NCI-H1048 (cell line): ENCODE measurements at places on chromosomes 7 and 10.

- DNase-seq = no peak
Observed at GRCh38 chr10:80894797-80895467, 357.2 kb downstream of the SH2D4B start.

DNA sequence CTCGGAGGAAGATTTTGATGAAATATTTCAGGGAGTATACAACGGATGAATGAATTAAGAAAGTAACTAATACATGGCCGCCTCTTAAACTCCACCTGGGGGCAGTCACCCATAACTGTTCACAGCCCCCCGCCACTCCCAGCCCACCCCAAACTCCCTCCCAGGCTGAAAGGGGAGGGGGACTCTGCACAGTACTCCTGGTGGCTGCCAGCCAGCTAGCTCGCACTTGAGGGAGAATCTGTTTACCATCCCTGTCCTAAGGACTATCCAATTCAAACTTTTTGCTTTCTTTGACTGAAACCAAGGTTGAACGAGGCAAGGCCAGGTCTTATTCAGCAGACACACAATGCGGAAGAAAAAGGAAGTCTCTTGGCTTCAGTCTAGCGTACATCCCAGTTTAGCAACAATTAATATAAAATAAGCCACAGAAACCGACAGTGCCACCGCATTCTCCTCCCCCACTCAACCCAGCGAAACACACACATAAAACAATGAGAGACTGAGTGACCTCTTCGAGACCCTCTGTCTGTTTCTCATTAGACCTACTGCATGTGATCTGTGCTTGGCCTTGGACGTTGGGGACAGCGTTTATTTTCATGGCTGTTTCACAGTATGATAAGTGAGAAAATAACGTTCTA, 219.5 kb downstream of the GLI3 start:
- DNase-seq = no peak

GRCh38 chr10:35523670-35524225, 81.4 kb upstream of the GJD4 start:
- DNase-seq = no peak

DNA sequence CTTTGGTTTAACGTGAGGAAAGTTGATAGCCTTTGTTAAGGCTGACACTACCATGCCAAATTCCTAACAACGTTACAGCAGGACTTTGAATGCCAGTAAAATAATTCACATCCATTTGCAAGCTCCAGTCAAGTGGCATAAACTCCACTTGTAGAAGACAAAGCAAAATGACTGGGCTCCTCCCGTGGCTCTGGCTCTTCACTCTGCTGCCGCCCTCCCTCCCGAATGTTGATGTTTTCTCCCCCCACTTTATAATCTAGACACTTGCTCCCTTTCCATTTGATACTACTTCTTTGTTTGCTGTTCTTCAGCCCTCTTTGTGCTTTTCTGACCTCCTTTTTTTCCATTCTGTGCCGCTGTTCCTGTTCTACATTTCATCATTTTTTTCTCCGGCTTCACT, 22.8 kb upstream of the ITGB8 start:
- no peak for DNase-seq

DNA sequence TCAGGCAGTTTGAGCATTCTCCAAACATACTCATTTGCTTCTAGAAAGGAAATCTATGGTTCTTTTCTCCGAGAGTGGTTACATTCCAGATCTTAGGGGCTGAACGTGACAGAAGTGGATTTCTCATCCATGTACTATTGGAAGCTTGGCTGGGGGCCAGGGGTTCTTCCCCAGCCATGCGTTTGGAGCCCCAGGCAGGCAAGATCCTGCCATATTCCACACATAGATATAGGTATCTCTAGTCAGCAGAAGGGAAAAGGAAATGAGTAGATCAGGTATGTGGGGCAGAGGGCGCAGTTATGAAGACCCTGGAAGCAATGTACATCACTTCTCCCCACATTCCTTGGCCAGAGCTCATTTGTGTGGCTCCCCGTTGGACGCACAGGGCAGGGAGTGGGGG, 299.8 kb downstream of the CCDC3 start:
- no peak for DNase-seq

DNA sequence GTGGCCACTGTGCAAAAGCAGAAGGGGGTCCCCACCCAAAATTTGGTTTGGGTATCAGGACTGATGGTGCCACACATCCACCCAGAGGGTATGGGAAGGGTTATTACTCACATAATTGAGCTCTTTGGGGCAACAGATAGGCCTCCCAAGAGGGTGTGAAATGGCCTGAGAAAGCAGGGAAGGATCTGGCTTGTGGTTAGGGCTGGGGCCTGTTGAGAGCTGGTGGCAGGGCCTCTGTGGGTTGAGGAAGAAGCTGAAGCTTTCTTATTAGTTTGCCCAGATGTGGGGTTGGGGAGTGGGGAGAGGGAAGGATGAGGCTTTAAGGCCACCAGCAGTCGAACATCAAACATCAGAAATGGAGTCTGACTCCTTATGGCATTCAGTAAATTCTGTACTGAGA, 18.3 kb upstream of the MKI67 start:
- no peak for DNase-seq

DNA sequence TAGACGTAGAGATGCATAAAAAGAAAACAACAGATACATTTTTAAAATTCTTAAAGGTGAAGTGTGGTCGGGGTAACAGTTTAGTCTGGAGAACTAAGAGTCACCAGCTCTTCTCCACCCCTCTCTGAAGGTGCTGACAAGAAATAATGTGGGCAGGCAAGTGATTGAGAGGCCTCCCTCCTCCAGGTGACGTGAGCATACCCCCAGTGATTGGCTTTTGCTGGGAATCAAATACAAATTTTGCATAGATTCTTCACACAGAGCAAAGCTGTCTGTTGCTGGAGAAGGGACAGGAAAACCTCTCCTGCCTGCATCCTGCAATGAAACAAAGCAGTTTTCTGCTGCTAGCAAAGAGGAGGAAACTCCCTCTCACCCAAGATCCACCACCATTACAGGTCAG, 115.0 kb downstream of the DGKB start:
- DNase-seq = no peak

DNA sequence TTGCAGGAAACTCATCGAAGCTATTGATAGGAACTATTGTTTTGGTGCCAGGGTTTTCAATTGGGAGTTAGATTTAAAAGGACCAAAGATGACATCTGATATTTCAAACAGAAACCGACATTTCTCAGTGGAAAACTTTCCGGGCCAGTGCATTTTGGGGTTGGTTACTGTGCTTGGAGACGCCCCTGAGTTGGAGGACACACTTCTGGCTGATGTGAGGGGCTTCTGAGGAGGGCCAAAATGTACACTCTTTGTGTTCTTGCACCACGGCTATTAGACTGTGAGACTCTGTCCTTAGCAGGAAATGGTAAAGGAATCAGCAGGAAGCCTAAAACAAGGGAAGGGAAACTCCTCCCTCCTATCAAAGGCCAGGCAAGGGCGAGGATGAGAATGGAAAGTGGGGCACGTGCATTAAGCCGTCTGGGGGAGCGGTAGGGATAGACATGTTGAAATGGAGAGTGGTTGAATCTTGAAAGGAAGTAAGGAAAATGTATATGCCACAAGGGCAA, 1.8 kb upstream of the SRGN start:
- no peak for DNase-seq

DNA sequence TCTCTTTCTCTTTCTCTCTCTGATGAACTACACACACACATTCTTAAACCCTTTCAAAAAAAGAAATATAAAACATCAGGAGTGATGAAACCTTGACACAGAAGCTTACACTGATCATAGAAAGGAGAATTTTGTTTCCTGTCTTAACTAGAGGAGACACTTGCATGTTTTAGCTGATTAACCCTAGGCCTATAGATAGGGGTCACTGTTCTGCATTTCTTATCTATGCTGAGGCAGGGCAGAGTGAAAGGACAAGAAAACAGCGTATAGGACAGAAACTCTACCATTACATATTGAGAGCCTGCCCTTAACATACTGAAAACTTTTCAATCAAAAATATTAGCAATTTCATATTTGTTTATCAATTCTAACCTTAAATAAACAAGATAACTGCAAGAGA, 680.6 kb upstream of the MBL2 start:
- no peak for DNase-seq

GRCh38 chr10:130015075-130015695, 51.1 kb upstream of the EBF3 start:
- no peak for DNase-seq

DNA sequence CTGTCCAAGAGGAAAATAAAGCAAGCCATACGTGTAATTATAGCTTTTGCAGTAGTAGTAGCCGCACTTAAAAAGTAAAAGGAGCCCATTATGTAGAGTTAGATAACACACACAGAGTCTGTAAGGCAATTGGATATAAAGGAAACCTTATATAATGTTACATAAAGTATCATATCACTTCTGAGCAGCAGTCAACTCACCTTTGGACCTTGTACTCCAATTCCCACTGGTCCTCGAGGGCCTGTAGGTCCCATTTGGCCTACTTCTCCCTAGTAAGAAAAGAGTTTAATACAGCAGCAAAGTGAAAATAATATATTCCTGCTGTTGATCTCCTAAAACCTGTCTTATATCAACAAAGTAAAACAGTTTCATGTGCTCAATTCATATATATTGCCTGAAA, 83.6 kb downstream of the COL28A1 start:
- no peak for DNase-seq

DNA sequence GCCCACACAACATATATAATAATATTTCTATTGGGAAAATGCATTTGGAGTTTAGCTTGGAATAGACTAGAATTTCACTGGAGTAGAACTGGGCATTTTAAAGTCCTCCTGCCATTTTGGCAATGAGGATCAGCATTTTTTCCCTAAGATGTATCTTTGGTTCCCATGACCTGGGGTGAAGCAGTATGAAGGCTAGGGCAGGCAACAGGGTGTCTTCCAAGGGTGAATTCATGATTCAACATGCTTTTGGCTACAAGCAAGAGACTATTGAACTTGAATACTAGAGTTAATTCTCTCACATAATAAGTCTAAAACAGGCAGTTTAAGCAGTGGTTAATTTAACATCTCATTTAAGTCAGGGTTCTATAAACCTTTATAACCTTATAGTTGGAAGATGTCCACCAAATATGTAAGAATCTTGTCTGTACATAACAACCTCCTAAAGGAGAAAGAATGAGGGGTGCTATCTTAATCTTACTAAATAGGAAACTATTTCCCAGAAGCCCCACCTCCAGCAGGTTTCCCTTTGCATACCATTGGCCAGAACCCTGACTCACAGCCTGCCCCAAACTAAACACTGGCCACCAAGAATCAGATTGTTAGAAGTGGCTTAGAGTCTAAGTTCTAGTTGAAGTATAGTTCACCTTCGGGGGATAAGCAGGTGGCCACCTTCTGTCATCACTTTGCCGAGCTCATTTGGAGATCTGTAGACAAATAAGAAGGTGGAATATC, 96.0 kb upstream of the PRPS1L1 start:
- no peak for DNase-seq

GRCh38 chr10:42960491-42960990, 116.3 kb upstream of the RET start:
- DNase-seq = no peak

DNA sequence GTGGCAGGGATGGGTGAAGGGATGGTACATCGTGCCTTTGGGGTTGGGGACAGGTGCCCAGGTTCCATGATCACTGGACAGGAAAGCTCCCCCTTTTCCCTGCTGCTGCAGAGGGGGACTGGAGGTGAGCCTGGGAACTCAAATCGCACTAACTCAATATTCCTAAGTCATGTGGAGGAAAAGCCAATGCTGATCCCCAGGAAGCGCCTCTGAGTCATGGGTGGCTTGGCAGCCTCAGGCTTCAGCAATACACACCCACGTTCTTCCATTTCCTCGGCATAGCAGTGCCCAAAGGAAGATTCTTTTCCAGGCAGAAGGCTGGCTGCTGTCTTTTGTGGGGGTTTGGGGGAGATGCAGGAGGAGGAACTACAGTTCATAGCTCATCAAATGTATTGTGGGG, 165.8 kb downstream of the CCDC3 start:
- no peak for DNase-seq

DNA sequence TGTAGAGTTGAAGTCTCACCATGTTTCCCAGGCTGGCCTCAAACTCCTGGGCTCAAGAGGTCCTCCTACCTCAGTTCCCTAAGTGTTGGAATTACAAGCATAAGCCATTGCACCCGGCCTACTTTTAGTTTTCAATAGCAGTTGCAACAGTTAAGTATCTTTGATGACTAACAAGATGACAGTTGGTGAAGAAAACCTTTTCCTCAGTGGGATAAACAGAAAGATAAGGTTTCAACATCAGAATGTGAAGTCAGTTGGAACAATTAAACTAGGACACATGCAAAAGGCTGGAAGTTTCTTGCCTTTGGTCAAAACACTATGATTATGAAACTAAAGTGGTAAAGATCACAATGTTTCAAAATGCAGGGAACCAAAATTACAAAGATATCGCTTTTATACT, 169.2 kb downstream of the ZNF438 start:
- no peak for DNase-seq

DNA sequence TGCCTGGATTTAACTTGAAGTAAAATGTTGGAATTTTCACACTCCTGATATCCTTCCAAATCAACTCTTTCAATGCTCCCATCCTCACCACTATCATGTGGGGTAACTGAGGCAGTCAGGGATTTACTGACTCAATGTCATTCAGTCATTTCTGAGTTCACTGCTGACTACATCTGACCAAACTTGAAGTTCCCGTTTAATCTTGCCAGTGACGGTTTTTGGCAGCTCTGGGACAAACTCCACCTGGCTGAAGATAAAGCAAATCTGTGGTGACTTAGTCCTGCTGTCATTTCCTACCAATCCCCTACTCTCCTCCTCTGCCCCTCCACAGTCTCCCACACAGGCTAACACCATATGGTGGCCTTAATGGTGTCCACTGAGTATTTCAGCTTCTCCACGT, 22.7 kb upstream of the ACSM6 start:
- DNase-seq = no peak

DNA sequence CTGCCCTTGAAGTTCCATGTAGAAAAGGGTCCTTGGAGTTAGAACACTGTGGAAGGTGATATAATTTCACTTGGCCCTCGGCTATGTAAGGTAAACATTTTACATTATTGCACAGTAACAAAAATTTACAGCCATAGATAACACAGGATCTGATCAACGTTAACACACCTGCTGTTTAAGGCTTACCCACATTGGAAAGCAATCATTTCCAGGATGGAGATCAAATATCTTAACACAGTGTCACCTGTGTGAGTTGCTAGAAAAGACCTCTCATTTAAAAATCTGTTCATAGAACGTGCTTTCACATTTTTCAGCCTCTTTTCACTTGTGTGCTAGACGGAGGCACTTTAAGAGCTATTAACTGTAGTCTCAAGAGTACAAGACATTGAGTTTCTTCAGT, 1.9 kb downstream of the TMEM229A start:
- no peak for DNase-seq

GRCh38 chr10:70334526-70335245, 47.7 kb downstream of the LRRC20 start:
- no peak for DNase-seq

DNA sequence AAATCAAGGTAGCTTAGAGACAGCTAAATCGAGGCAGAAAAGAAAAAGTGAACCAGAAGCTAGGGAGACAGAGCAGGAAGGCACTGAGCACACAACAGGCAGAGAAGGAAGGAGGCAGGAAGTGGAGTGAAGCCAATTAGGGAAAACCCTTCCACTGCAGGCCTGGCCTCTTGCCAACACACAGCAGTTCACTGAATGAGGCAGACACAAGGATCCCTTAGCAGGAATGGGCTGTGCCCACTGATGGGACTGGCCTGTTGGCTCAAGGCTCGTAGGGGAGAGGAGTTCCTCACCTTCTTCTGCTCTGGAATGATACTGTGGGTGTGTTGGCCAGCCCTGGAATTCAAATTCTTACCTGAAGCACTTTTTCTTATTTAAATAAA, 220.3 kb upstream of the STK17A start:
- no peak for DNase-seq

GRCh38 chr10:71779641-71780040, 6.3 kb upstream of the VSIR start:
- no peak for DNase-seq
